Heart left ventricle (tissue), 16 donors: ENCODE measurements at places on chromosomes 2 and 18. TPM values are rescaled to one million over a fixed set of nuclear protein-coding genes. Genes with fewer than 3 reads are reported as not detected.

Gene DTNA
- 149 TPM for total RNA-seq

Gene RMDN2
- total RNA-seq: 4.5 TPM

DNA sequence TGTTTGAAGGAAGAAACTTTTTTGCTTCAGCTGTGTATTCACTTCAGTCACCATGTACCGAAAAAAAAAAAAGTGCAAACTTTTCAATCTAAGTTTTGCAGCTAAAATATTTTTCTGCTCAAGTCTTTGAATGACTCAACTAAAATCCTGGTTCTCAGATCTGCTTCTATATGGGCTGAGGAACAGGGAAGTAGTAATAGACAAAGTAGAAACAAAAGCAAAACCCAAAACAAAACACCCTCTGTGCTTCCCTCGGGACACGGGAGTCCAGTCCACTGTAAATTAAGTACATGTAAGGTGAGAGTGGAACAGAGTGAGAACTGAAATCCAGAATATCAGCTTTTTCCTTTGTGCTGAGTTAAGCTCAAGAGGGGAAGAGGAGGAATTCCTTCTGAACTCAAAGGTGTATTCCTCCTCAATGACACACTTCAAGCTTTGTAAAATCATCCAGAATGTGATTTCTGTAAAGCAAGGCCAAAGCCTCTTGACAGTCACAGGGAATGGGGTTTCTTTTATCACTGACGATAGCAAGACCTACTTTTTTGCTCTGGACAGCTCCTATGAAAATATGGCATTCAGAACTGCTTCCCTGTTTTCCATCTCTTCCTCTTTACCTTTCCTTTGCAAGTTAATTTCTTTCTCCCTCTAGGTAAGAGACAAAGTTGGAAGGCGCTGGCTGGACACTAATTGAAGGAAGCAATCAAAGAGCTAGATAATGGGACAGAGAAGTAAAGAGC, 433.5 kb upstream of the MMADHC start:
- no peak for DNase-seq

Gene LOXHD1
- total RNA-seq: 1.6 TPM

Gene HOXD10
- total RNA-seq: not detected
